ENCODE measurements at places on chromosomes 3 and 15. TPM values are rescaled to one million over a fixed set of nuclear protein-coding genes. Genes with fewer than 3 reads are reported as not detected.
A peak's percentile ranks its signal among the peaks of the same experiment; 100 is the strongest.

The EPHA3 gene
- 0.20 TPM for total RNA-seq

The ALDH1A2 gene
- total RNA-seq: not detected

The GPR149 gene
- not detected for total RNA-seq

The CPA3 gene
- total RNA-seq: 0.30 TPM

DNA sequence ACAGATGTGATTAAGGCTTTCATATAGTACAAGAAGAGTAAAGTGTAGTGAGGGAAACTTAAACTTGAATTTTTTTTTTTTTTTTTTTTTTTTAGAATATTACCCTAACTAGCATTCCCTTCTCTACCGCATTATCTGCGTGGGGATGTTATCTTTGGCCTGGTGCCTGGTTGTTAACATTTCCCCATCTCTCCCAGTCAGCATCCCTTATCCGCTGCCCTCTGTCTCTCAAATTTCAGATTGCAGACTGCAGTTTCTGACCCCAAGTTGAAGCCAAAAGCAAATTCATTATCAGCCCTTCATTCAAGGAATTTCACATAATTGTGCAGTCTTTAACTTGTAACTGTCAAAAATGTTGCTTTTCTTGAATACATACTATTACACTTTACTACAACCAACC is 353.0 kb downstream of the PLOD2 start:
- DNase-seq: peak; percentile 36

GRCh38 chr3:126345231-126345630 is 12.0 kb downstream of the KLF15 start:
- no peak for DNase-seq

GRCh38 chr15:87557881-87558280 is 698.7 kb downstream of the NTRK3 start:
- DNase-seq: peak; percentile 50

GRCh38 chr15:67082007-67082536 is 16.7 kb downstream of the SMAD3 start:
- peak; percentile 70 for DNase-seq

- no peak for DNase-seq
These were observed 483.2 kb downstream of the CNTN6 start for GRCh38 chr3:1576047-1576446.

GRCh38 chr3:46092702-46093080 is 65.4 kb upstream of the XCR1 start:
- DNase-seq: no peak

DNA sequence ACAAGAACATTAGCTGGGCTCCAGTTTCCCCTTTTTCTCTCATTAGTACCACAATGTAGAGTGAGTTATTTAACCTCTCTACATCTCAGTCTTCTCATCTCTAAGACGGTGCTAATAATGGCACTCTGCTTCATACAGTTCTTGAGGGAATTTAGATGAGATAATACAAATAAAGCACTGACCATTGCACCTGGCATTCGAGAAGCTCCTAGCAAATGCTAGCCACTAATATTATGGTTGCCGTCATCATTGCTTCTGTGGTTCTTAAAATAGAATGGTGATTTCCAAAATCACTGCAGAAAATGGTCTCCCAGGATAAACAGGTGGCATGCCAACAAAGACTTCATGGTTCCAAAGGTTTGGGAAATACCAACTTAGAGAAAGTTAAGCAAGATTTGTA is 213.0 kb downstream of the RORA start:
- no peak for DNase-seq

GRCh38 chr3:72901840-72902239 is 14.0 kb downstream of the GXYLT2 start:
- DNase-seq: no peak

DNA sequence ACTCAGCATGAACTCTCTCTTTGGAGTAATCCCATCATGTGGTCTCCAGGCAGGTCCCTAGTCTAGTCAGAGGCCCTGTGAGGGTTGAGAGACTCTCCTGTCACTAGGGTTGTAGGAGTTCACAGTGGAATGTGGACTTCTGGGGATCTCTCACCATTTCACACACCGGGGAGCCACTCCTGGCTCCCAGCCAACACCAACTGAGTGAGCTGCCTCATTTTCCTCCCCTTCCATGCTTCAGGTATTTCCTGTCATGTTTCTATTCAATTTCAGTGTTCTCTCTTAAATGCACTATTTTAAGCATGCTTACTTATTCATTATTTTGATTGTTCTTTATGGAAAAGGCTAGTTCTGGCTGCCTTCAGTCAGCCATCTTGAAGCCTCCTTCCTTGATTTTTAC is 467.5 kb upstream of the ARL6 start:
- DNase-seq: no peak

- peak; percentile 46 for DNase-seq
These were observed 2.8 kb downstream of the GPD1L start for GRCh38 chr3:32109256-32109655.

- DNase-seq: peak; percentile 38
These were observed 279.4 kb upstream of the TLE3 start for GRCh38 chr15:70376929-70377691.

- no peak for DNase-seq
These were observed 159.4 kb downstream of the LSAMP start for GRCh38 chr3:116285781-116286421.

GRCh38 chr3:39146611-39147591 is 6.5 kb downstream of the CSRNP1 start:
- peak; percentile 93 for DNase-seq

DNA sequence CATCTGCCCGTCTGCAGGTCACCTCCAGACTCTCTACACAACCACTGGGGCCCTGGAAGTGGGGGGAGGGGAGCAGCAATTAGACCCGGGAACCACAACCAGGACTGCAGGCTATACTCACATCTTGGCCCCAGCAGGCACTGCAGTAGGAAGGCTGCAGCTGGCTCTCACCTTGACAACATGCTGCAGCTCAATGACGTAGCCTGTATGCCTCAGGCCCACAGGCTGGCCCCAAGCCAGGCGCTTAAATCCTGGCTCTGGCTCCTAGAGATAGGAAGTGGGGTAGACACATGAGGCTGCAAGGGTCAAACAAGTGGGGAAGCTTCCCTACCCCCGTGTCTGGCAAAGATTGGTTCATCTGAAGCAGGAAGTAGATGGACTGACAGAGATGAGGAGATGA is 4.6 kb upstream of the QRICH1 start:
- peak; percentile 53 for DNase-seq

- DNase-seq: peak; percentile 73
These were observed 46.5 kb downstream of the MSL2 start for GRCh38 chr3:136149667-136150066.

DNA sequence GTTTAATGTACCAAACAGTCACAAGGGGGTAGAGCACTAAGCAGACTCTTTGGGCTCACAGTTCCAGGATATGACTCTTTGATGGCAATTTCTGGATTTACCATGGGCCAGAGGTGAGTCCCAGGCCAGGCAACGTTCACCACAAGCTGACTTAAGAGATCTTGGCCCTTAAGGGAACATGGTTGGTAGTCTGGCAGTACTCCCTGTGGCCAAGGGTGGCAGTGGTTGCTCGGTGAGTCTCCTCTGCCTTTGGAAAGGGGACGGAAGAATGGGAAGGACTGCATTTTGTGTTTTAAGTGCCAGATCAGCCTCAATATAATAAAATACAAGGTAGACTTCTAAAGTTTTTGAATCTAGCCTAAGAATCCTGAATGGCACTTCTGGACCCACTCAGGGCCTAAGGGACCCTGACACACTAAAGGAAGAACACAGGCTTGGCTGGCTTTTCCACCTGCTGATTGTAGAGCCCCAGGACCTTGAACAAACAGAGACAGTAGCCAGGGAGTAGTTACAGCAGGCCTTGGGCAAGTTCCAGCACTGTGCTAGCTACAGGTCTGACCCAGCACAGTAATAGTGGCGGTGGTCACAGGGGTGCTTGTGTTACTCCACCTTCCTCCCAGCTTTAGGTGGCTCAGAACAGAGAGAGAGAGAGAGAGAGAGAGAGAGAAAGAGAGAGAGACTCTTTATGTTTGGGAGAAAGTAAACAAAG is 730.7 kb upstream of the ALCAM start:
- peak; percentile 11 for DNase-seq

DNA sequence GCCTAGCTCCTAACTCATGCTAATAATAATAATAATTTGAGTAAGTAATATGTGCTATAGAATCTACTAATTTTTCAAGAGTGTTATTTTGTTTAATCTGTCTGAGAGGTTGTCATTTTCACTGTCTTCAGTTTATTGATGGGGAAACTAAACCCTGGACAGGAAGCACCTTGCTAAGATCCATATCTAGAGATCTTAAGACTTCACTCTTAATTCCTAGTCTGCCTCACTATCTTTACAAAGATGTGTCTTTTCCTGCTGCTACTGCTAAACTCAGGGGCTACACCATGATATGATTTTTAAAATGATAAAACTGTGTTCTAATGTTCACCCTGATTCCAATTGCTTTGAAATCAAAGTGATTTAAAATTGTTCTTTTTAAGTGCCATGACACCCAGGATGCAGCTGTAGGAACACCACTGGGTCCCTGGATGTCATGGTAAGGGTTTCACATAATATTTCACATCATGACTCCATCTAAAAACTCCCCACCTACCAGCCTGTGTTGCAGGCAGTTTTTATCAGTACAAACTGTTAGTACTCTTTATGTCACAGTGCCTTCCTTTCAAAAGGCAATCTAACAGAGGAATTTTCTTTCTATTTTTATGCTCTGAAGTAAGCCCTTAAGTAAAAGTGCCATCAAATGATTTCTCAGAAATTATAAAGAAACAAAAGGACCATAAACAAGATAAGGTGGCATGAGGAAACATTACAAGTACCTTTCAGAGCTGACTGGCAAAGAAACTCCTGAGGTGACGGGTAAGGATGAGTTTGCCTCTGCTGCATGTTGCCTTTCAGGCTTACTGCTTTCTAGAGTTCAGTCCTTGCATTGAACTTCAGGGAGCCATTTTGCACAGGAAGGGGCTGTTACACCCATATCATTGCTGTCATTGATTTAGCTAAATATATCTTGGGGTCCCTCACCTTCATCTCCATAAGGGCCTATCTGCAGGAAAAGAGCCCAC is 160.1 kb upstream of the SATB1 start:
- no peak for DNase-seq
